NCI-H226 (cell line): ENCODE measurements at places on chromosomes 7 and 10.

- DNase-seq = no peak
Measured at GRCh38 chr10:48333856-48334255, 27.4 kb downstream of the MAPK8 start.

- DNase-seq = no peak
Measured at GRCh38 chr7:45190406-45191165, 33.0 kb downstream of the RAMP3 start.

- no peak for DNase-seq
Measured at GRCh38 chr7:100156331-100157068, 2.0 kb downstream of the TRAPPC14 start.

DNA sequence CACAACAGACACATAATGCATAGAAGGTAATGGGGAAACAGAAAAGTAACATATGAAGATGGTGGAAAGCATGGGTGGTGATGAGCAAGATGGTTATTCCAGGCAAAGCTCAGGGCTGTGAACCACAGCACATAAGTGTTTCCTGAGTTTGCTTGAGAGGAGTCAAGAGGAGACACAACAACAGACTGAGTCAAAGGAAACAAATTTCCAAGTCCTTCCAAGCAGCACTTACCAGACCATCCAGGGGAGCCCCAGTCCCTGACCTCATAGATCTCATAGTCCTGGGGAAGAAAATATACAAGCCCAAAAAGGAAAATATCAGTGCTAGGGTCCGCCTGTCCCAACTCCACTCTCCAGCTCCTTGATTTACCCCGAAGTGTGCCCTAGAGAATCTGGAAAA is 216.6 kb upstream of the FZD1 start:
- DNase-seq = no peak

DNA sequence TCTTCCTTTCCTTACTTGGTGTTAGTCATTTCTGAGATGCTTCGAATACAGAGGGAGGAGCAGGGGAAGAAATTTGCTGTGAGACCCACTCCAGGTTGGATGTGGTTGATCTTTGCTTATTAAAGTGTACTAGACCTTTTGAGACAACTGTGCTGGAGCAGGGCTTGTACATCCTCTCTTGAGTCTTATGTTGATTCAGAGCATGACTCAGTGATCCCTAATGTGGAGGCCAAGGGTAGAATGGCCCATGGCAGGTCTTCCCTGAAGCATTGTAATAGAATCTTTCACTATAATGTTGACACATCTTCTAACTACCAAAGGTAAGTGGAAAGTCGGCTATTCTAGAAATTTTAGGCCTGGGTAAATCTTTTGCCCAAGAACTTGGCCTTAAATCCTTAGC is 17.0 kb upstream of the SFR1 start:
- DNase-seq = no peak

- no peak for DNase-seq
Measured at GRCh38 chr10:128209862-128210214, 83.6 kb upstream of the MKI67 start.

DNA sequence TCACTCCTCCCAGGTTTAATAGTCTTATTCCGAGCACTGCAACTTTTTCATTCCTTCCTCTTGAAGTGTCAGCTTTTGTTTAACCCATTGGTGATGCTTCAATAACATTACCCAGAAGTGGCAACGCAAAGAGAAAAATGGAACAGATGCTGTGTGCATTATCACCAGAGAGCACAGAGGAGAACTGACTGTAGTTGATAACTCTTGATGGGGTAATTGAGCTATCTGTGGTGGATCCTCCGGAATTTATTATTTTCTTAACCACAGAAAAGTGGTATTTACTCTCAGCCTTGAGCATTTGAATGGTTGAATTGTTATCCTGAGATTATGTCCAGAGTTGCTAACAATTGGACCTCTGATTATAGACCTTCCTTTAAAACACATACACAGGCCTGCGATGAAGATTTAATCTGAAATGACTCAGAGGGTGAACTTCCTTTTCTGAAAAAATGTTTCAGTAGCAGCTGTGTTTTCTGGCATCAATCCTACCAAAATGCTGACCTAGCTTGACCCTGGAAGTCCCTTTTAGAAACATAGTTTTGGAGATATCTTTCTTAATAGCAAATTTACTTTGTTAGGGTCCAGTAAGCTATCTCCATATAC is 1584.4 kb upstream of the LRRTM3 start:
- no peak for DNase-seq

GRCh38 chr10:33917069-33917780 is 582.8 kb upstream of the NRP1 start:
- no peak for DNase-seq

- DNase-seq = no peak
Measured at GRCh38 chr10:44755481-44755880, 155.7 kb upstream of the TMEM72 start.

GRCh38 chr7:70630818-70631457 is 501.0 kb upstream of the GALNT17 start:
- DNase-seq = no peak

GRCh38 chr10:26612151-26612915 is 85.2 kb upstream of the PDSS1 start:
- DNase-seq = peak; percentile 5

DNA sequence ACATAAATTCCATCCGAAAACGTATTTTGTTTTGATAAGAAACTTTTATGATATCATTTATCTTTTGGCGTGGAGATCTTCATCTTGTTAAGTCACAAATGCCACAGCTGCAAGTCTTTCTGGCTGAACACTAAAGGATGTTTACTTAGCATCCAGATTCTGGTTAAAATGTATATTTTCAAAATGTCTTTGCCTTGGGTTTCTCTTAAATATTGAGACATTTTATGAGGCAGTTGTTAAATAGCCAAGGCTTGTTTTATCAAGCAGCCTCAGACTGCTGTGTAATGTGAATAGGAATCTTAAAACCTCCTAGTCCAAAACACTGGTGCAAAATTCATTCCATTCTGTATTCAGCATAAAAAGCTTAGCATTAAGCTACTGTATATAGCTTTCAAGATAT is 136.3 kb upstream of the FZD1 start:
- DNase-seq = no peak

GRCh38 chr7:101900103-101900502 is 82.7 kb downstream of the CUX1 start:
- DNase-seq = no peak

DNA sequence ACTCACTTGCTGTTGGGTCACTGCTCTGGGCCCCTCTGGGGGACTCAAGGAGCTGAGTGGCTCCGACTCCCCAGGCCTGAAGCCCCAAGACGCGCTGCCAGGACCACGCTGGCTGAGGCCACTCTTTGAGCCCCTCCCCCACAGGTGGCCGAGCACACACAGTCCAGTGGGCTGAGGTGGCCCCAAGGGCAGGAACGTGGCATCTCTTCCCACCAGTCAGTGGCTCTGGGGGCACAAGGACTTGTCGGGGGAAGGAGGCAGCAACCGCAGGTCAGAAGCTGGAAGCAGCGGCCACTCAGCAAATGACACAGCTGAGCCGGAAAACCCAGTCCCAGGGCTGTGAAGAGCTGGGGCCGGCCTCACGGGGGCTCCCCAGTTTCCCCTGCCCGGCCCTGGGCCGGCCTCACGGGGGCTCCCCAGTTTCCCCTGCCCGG is 24.1 kb downstream of the GRIFIN start:
- no peak for DNase-seq

GRCh38 chr7:108236681-108237415 is 106.7 kb upstream of the LAMB4 start:
- DNase-seq = no peak

DNA sequence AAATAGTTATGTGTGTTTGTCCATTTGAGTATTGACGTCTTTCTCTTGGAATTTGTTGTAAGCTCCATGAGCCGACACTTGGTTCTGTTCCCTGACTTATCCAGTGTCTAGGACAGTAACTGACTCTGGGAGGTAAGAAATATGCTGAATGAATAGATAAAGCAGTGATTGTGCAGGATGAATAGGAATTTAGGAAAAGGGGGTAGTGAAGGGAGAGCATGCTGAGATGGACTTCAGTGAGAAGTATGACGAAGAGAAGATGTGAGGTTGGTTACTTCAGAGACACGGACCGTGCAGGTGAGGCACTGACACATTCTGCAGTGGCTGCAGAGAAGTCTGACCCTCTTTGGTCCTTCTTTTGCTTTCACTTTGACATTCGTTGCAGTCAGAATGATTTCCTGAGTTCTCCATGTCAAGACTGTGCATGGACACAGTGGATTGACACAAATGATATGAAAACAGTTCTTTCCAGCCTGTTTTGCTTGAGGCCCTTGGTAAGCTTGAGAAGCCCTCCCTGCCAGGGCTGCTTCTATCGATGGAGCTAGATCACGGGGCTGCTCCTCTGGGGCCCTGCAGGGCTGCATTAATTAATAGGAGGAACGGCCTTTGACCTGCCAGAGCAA is 261.5 kb upstream of the SORCS1 start:
- no peak for DNase-seq

DNA sequence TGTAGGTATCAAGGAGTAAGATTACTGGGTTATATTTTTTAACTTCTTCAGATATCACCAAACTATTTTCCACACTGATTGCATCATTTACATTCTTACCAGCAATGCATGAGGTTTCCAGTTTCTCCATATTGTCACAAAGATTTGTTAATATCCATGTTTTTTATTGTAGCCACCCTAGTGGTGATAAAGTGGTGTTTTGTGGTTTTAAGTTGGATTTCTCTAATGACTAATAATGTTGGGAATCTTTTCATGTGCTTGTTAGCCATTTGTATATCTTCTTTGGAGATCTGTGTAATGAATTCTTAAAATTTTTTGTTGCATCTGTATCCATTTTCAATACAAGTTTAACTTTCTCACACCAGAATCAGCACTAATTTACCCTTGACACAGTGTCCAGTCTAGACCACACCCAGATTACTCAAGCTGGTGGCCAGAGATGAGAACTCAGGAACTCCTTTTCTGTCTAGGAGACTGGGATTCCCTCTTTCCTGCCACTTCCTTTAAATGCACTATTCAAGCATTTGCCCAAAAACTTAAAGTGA is 67.0 kb upstream of the PLXDC2 start:
- DNase-seq = peak; percentile 65

DNA sequence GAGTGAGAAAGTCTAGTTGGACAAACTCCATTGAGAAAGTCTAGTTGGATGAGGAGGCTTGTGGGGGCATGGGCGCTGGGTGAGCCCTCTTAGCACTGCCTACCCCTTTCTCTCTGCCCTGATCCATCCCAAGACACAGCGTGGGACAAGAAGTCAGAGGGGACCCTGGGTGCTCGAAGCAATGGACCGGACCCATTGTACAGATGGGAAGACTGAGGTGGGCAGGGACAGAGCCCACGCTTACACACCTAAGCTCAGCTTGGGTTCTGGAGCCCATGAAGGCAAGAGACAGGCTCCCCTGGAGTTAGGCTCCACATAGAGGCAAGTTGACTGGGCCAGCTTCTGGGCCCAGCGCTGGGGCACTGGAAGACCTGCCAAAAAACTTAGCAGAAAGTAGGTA is 126.8 kb upstream of the TNRC18 start:
- no peak for DNase-seq

DNA sequence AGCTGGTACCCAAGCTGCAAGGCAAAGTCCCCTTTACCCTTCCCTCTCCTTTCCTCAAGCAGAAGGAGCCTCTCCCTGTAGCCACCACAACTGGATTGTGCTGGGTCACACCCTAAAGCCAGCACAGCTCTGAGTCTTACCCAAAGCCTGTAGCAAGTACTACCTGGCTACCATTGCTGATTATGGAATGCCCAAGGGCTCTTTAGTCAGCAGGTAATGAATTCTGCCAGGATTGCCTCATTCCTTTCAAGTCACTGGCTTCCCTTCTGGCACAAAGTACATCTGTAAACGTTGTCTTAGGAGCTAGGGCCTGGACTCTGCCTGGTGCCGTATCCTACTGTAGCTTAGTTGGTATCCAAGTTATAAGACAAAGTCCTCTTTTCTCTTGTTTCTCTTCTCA is 52.0 kb downstream of the FAS start:
- peak; percentile 11 for DNase-seq

GRCh38 chr7:66355756-66356155 is 150.6 kb downstream of the TPST1 start:
- DNase-seq = no peak

- DNase-seq = no peak
Measured at GRCh38 chr10:37125921-37126320, 523 bp downstream of the ANKRD30A start.

GRCh38 chr10:86020134-86020533 is 346.5 kb downstream of the GRID1 start:
- DNase-seq = no peak

DNA sequence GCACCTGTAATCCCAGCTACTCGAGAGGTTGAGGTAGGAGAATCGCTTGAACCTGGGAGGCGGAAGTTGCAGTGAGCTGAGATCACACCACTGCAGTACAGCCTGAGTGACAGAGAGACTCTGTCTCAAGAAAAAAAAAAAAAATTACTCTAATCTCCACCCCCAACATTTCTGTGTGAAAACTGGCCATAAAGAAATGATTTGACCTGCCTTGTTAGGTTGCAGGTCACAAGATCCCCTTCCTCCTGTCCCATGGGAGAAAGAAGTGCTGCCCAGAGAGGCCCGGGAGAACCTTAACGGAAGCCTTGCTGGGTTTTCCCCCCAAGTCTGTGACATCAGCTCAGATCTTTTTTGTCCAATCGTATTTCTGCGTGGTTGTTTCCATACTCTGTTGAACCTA is 8.7 kb upstream of the CALHM1 start:
- no peak for DNase-seq

DNA sequence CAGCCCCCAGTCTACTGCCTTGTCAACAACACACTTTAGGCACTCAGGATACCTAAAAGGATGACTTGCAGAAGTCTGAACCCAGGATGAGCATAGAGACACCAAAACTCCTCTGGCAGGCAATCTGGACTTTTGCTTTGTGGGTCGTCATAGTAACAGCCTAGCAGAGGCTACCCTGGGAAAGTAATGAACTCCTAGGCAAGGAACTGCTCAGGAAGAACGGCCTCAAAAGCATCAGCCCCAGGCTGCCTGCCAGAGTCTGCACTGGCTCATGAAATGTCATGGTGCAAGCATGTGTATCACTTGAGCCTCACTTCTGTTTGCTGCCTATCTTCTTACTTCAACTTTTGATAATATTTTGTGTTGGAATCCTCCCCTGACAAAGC is 715.1 kb downstream of the GRID1 start:
- no peak for DNase-seq

GRCh38 chr10:28869606-28870201 is 192.4 kb downstream of the BAMBI start:
- no peak for DNase-seq

GRCh38 chr10:127193125-127193524 is 3.3 kb downstream of the INSYN2A start:
- peak; percentile 37 for DNase-seq
